ENCODE measurements at places on chromosomes 4 and X. TPM values are rescaled to one million over a fixed set of nuclear protein-coding genes. Genes with fewer than 3 reads are reported as not detected.
A peak's percentile ranks its signal among the peaks of the same experiment; 100 is the strongest.

Gene SSX7
- total RNA-seq: not detected

- H3K36me3 ChIP-seq: no peaks in the 10 kb centered on the region
- no peaks in the 10 kb centered on the region for H3K27me3 ChIP-seq
- no peak for DNase-seq
- H3K4me3 ChIP-seq: no peak overlapping the region
- no peak overlapping the region for H3K27ac ChIP-seq
Measured at GRCh38 chr4:8319731-8320385, 50.3 kb downstream of the HTRA3 start.

DNA sequence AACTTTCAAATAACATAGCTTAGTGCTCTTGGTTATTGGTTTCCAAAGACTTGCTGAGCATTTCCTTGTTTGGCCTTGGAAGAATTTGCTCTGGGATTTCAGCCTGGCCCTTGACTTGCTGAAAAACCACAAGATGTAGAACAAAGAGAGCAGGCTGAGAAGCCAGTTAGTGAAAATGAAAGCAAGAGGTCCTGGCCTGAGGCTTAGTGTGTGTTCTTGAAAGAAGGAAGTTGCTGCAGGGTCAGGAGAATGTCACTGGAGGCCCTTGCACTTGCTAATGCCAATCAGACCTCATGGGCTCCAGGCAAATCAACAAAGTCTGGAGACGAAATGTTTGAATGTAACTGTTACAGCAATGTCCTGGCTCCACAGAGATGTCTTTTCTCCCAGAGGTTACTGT lies 79.4 kb downstream of the SYNPO2 start:
- no peaks in the 10 kb centered on the region for H3K36me3 ChIP-seq
- H3K4me1 ChIP-seq: peaks cover 4% of the 10 kb centered on the region
- H3K27me3 ChIP-seq: no peaks in the 10 kb centered on the region

- peak; percentile 89 for DNase-seq
- no peaks in the 10 kb centered on the region for H3K27me3 ChIP-seq
- no peaks in the 10 kb centered on the region for H3K4me1 ChIP-seq
- no peak overlapping the region for H3K27ac ChIP-seq
- no peak overlapping the region for H3K4me3 ChIP-seq
Measured at GRCh38 chr4:154208424-154208823, 283.2 kb downstream of the DCHS2 start.

GRCh38 chrX:45517090-45517973 lies 316.7 kb upstream of the DIPK2B start:
- no peaks in the 10 kb centered on the region for H3K36me3 ChIP-seq
- DNase-seq: no peak
- no peak overlapping the region for H3K4me3 ChIP-seq
- H3K27ac ChIP-seq: no peak overlapping the region
- H3K4me1 ChIP-seq: peaks cover 2% of the 10 kb centered on the region

GRCh38 chr4:154158361-154159155 lies 333.0 kb downstream of the DCHS2 start:
- H3K4me3 ChIP-seq: no peak overlapping the region
- no peaks in the 10 kb centered on the region for H3K36me3 ChIP-seq
- no peak overlapping the region for H3K27ac ChIP-seq
- DNase-seq: no peak
- H3K4me1 ChIP-seq: no peaks in the 10 kb centered on the region
- H3K27me3 ChIP-seq: no peaks in the 10 kb centered on the region

DNA sequence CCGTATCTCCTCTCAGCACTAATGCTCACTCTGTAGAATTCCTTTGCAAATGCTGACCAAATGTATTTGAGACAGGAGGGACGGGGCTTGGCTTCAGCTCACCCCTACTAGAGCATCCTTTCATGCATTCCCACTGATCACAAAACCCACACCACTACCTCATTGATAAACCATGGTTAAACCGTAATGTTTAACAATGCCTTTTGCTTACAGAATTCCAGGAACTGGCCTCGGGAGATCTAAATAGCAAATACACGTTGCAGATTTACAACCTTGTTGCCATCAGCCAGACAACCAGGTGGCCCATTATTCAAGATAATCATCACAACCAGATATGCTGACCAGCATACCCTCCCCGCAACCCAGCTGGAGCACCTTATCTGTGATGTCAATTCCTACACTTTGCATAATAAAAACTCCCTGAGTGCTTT lies 391.9 kb downstream of the KCTD8 start:
- H3K4me1 ChIP-seq: no peaks in the 10 kb centered on the region
- H3K36me3 ChIP-seq: peaks cover 34% of the 10 kb centered on the region
- peak overlapping the region; percentile 93 for H3K27ac ChIP-seq
- H3K4me3 ChIP-seq: no peak overlapping the region

GRCh38 chrX:54419559-54420302 lies 20.5 kb upstream of the TSR2 start:
- no peak overlapping the region for H3K27ac ChIP-seq
- DNase-seq: no peak
- peaks cover 8% of the 10 kb centered on the region for H3K36me3 ChIP-seq
- no peak overlapping the region for H3K4me3 ChIP-seq
- H3K27me3 ChIP-seq: no peaks in the 10 kb centered on the region

GRCh38 chr4:41426539-41426938 lies 111.4 kb upstream of the LIMCH1 start:
- no peak overlapping the region for H3K4me3 ChIP-seq
- H3K27ac ChIP-seq: no peak overlapping the region
- H3K27me3 ChIP-seq: no peaks in the 10 kb centered on the region
- no peak for DNase-seq
